ENCODE measurements at places on chromosomes 4 and X. TPM values are rescaled to one million over a fixed set of nuclear protein-coding genes. Genes with fewer than 3 reads are reported as not detected.

GRCh38 chrX:106611317-106611678 lies 480 bp upstream of the RADX start:
- DNase-seq, result no peak

DNA sequence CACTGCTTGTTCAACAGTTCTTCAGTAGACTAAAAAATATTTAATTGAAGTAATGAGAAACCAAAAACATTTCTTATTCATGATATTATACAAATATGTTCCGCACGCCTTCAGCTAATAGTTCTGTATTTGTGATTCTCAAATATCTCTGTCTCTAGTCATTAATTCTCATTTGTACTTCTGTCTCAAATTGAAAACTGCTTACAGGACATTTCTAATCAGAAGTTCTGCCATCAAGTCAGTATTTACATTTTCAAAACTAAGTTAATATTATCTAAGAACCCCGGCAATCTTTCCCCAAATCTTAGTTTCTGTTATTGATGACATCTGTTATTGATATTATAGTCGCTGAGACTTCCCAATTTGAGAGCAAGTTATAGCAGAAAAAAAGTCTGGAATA lies 78.6 kb upstream of the PGRMC2 start:
- DNase-seq, result no peak

DNA sequence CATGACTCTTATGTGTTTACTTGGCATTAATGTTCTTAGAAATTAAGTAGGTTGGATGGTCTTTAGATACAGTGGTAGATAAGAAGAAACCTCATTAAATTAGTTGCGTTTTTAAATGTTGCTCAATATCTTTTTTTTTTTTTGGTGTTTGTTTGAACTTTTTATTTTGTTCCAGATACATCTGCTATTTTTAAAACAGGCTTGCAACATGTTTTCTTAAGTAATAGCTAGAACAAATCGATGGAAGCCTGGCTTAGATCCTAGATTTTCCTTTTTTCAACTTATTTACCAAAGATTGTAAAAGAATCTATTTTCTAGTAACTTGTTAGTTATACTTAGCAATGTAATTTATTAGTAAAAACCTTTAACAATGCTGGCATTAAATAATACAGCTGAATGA lies 9.3 kb downstream of the CNKSR2 start:
- no peak for DNase-seq

DNA sequence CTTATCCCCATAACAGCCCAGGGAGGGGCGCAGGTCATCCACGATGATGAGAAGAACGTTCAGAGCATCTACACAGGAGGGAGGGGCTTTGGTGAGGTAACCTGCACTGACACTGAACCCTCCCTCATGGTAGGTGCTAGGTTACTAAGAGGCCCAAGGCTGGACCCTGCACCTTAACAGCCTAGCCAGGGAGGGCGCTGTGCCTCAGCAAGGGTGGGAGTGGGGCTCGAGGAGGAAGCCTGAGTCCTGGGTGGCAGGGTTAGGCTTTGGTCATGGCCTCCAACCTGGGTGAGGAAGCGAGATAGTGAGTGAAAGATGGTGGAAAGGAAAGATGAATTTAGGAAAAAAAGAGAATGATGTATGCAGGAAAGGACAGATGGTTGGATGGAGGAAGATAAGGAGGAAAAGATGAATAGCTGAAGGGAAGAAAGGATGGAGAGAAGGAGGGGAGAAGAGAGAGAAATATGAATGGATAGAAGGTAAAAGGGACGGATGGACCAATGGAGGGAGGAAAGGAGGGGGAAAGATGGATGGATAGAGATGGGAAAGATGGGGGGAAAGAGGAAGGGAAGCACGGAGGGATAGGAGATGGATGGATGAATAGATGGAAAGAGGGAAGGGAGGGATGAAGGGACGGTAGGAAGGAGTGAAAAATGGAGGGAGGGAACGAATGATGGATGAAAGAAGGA lies 736 bp downstream of the IDS start:
- peak; percentile 64 for DNase-seq

DNA sequence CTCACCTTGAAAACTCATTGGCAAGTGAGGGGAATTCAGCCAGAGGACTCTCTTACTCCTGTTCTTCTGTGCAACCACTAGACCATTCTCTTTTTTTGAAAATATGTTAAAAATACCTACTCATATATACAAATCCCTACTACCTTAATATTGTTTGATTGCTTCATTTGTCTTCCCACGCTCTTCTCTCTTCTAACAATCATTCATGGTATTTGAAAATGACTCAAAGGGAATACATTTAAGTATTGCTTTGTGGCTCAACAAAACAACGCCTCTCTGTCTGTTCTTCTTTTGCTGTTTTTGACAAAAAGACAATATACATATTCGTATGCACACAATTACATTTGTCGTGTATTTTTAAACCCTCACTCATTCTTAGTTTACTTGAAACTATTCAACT lies 589.4 kb downstream of the ANKRD50 start:
- DNase-seq, result no peak

DNA sequence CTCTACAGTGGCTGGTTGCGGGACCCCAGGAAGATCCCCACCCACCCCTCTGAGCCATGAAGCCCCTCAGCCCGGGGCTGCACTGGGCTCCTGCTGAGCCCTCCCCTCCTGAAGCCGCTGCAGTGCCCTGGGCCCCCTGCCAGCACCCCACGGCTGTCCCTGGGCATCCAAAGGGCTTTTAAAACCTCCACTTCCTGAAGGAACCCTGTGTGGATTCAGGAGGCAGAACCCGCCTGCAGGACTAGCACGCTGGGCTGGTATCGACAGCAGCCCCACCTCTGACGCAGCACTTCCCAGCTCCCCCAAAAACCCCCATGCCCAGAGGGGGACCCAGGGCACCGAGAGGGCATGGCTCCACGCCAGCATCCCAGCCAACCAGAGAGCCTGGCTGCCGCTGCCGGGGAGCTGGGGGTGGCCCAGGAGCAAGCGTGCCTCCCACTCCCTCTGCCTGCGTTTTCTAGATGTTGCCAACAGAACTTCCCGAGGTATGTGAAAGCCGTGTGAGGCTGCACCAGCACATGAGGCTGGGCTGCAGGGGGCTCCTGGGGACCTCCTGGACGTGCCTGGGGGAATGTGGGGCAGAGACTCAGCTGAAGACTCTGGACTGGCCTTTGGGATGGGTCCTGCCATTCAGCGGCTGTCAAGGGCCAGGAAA lies 6.3 kb downstream of the MXD4 start:
- DNase-seq, result peak; percentile 10

DNA sequence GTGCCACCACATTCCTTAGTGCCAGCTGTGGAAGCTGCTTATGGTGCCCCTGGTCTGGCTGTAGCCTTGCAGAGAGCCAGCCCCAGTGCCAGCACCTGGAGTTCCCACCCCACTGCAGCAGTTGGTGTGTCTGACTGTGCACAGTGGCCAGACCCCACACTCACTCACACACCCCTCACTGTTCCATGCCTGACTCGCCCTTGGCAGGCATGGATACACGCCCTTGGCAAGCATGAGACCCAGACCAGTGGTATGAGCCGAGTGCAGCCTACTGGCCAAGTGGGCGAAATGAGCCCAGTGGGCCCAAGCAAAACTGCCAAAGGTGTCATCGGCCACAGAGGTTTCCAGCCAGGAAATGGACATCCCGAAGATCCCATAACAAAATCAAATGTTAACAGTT lies 27.4 kb downstream of the NAA11 start:
- DNase-seq, result no peak

DNA sequence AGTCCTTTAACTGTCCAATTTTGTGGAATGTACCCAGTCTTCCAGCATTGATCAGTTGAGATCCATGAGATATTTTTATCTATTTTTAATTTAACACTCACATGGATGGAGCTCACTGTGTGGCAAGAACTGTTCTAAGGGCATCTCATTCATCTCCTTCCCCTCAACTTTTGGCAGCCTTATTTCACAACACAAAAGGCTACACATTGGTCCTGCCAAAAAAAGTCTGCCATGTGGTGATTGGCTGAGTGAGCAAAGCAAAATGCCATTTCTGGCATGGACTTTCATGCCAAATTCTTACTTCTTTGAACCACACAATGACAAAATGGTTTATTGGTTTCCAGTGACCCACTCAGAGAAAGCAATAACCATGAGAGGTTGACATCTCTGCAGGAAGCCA lies 171.6 kb upstream of the MAP3K15 start:
- DNase-seq, result no peak

- DNase-seq, result no peak
These were observed 25.2 kb downstream of the NOP14 start for GRCh38 chr4:2937986-2938385.

DNA sequence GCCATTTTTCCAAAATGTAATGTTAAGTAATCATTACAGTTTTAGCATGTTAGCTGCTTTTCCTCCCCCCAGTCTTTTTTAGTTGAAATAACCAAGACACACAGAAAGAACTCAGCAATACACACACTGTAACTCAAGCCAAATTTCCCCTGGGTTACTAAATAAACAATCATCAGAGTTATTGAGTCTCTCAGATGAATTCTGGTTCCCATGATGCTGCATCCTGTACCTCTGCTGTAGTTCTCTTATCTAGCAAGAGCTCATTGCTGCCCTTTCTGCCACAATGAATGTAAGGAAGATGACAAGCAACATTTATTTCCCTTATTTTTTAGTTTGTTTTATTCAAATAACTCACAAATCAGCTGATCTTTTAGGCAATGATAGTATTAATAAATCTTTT lies 185.1 kb downstream of the ARHGAP6 start:
- DNase-seq, result no peak

- no peak for DNase-seq
These were observed 169.8 kb upstream of the BCOR start for GRCh38 chrX:40267334-40268187.

DNA sequence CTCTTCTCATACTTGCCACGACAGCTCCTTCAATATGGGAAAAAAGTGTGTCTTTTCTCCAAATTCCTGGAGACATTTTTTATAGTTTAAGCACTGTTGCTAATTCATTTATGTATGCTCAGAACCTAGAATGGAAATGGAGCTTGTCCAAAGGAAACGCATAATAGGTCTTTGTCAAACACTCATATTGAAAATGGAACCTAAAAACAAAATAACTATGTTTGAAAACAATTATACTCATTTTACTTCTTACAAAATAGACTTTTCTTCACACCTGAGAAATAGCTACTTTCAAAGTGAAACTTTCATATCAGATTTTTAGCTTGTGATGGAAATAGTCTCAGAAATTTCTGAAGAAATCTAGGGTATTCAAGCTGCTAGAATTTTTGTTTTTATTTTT lies 529.7 kb upstream of the BOD1L1 start:
- DNase-seq, result no peak

- DNase-seq, result no peak
These were observed 377.7 kb downstream of the PACRGL start for GRCh38 chr4:21077967-21078366.

Gene CLIC2
- total RNA-seq, result 0.66 TPM

Gene ANTXR2
- 9.9 TPM for total RNA-seq

Gene MMAA
- total RNA-seq, result 5.0 TPM

Measured in WTC11 (cell line).